Adrenal gland (tissue), 19 donors: ENCODE measurements at places on chromosomes 1 and 21. TPM values are rescaled to one million over a fixed set of nuclear protein-coding genes. Genes with fewer than 3 reads are reported as not detected.

Gene WNT3A
- not detected for polyA plus RNA-seq

Gene RIPPLY3
- 1.3 TPM for polyA plus RNA-seq

Gene HRNR
- under 0.01 TPM for polyA plus RNA-seq

Gene HEYL
- 8.1 TPM for polyA plus RNA-seq

Gene RBM15
- 2.3 TPM for polyA plus RNA-seq

Gene TFAP2E
- 2.1 TPM for polyA plus RNA-seq

Gene PLPPR4
- polyA plus RNA-seq, result 0.32 TPM

Gene RGSL1
- polyA plus RNA-seq, result not detected

Gene MYOM3
- polyA plus RNA-seq, result 0.30 TPM

Gene PAQR6
- polyA plus RNA-seq, result 13.8 TPM

Gene CD34
- polyA plus RNA-seq, result 13.9 TPM
